ENCODE measurements at places on chromosomes 7 and 10. TPM values are rescaled to one million over a fixed set of nuclear protein-coding genes. Genes with fewer than 3 reads are reported as not detected.

FBXO24 gene
- total RNA-seq: not detected

AMPH gene
- 7.3 TPM for total RNA-seq

VAX1 gene
- total RNA-seq: not detected

STOX1 gene
- total RNA-seq: 0.66 TPM

COBL gene
- 0.81 TPM for total RNA-seq

KNDC1 gene
- 0.39 TPM for total RNA-seq

GIMAP7 gene
- total RNA-seq: not detected

IL15RA gene
- total RNA-seq: 14.4 TPM

CLDN3 gene
- total RNA-seq: not detected

SLC18A3 gene
- not detected for total RNA-seq

SHH gene
- total RNA-seq: not detected

CUL2 gene
- 17.3 TPM for total RNA-seq

MMP21 gene
- not detected for total RNA-seq

METTL27 gene
- total RNA-seq: 0.48 TPM

ASAH2 gene
- 0.31 TPM for total RNA-seq

DGKB gene
- not detected for total RNA-seq

GPR85 gene
- total RNA-seq: 2.7 TPM

PCDH15 gene
- total RNA-seq: not detected

TMEM273 gene
- total RNA-seq: 5.2 TPM

ZNF277 gene
- 33.9 TPM for total RNA-seq

EN2 gene
- total RNA-seq: 0.29 TPM

AKR1E2 gene
- not detected for total RNA-seq

ADCYAP1R1 gene
- total RNA-seq: 0.17 TPM

CCM2 gene
- total RNA-seq: 78.6 TPM

FOXI2 gene
- not detected for total RNA-seq

LYZL1 gene
- total RNA-seq: not detected

CYP3A7 gene
- not detected for total RNA-seq

CCDC3 gene
- 2.4 TPM for total RNA-seq

SMKR1 gene
- 0.25 TPM for total RNA-seq

TFPI2 gene
- 18.0 TPM for total RNA-seq

WEE2 gene
- total RNA-seq: not detected

LLCFC1 gene
- total RNA-seq: not detected

GRID2IP gene
- total RNA-seq: not detected

GLI3 gene
- total RNA-seq: 4.9 TPM

GJD4 gene
- total RNA-seq: not detected

PGAM2 gene
- not detected for total RNA-seq

GDF2 gene
- total RNA-seq: not detected

HKDC1 gene
- total RNA-seq: 0.23 TPM

CHST3 gene
- total RNA-seq: 4.3 TPM

TCTN3 gene
- 46.9 TPM for total RNA-seq

RNF32 gene
- 3.8 TPM for total RNA-seq

SSBP1 gene
- total RNA-seq: 516 TPM
